ENCODE measurements at places on chromosomes 16 and 17.
A peak's percentile ranks its signal among the peaks of the same experiment; 100 is the strongest.

- DNase-seq: no peak
Measured at GRCh38 chr17:74584292-74585060, 7.6 kb downstream of the CD300LD start.

DNA sequence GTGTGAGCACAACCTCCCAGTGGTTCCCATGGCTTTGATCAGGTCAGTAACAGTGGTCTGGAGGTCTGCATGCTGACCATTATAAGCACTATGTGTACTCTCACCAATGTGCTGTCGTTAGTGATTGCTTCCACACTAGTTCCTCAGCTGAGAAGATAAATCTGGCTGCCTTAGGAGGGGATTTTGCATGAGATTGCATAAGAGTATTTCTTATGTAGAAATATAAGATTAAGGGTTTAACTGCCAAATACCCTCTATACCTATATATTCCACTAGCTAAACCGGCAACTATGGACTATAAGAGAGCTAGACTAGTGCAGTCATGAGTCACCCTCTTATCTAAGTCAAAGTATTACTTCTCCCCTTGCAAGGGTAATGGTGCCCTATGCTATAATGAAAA, 580.2 kb downstream of the CDH11 start:
- no peak for DNase-seq

DNA sequence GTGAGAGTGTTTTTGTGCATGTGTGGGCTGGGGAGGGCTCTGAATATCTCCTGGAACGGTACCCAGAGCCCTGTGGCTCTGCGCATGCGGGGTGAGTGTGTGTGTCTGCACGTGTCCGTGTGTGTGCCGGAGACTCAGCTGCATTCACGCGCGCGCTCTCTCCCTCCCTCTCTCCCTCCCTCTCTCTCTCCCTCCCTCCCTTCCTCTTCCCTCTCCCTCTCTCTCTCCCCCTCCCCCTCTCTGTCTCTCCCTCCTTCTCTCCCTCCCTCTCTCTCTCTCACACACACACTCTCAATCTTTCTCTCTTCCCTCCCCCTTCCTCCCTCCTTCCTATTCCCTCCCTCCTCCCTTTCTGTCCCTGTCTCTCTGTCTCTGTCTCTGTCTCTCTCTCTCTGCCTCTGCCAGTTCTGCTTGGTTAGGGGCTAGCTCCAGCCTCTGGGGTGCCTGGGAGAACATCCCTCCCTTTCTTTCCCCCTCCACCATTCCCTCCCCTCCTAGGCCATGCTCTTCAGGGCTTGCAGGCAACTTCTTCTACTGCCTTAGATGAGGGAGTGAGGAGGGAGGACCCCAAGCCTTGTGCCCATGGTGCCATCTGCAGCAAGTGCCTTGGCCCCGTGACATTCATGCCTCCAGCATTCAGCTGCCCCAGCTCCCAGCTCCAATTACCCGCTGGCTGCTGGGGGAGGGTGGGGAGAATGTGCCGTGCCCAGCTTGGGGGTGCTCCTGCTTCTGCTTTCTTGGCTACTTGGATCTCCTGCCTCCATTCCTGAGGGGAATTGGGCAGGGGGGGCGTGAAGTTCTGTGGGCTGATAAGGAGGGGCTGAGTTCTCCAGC, 6.4 kb downstream of the THRA start:
- DNase-seq: peak; percentile 86

DNA sequence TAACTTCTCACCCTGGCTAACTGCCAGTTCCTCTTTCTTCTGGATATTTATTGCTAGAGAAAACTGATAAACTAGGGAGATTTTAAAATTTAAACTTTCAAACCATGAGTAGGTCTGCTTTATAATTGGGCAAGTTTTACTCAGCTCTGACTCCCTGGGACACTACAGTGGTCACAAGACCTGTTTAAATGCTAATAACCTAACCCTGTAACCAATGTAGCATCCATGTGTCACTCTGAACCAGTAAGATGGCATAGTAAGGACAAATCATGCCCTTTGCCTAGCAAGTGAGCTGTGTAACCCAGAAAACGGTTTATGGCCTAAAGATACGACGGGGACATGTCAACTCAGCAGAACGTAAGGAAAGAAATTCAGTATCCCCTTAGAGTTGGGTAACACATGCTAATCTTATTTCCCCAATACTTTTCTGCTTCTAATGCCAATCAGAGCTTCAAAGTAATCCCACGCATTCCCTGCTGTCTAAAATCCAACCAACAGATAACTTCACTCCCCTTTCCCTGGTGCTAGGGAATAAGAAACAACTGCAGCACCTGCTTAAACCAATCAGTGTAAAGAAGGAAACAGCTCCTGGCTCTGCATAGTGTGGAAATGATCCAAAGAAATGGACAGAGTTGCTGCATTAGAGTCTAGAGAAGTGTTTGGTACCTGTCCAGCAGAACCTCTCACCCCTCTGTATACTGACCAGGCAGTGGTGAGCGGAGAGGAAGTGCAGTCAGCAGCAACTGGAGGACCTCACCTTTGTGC, 85.7 kb downstream of the NCOR1 start:
- no peak for DNase-seq

DNA sequence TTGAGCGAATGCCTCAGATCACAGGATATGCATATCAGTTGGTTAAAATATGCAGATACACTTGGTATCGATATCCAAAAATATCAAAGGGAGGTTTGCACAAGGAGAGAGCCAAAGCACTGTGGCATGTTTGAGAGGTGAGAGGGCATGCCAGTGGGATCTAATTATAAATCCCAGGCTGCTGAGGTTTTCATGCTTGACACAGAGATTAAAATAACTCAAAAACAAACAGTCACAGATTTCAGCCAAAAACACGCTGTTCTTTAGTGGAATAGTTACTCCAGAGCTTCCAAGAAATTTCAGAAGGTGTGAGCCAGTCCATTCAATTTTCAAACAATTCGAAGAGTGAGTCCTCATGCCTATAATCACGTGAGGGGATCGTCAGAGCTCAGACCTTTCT, 477.9 kb downstream of the SOX9 start:
- no peak for DNase-seq

DNA sequence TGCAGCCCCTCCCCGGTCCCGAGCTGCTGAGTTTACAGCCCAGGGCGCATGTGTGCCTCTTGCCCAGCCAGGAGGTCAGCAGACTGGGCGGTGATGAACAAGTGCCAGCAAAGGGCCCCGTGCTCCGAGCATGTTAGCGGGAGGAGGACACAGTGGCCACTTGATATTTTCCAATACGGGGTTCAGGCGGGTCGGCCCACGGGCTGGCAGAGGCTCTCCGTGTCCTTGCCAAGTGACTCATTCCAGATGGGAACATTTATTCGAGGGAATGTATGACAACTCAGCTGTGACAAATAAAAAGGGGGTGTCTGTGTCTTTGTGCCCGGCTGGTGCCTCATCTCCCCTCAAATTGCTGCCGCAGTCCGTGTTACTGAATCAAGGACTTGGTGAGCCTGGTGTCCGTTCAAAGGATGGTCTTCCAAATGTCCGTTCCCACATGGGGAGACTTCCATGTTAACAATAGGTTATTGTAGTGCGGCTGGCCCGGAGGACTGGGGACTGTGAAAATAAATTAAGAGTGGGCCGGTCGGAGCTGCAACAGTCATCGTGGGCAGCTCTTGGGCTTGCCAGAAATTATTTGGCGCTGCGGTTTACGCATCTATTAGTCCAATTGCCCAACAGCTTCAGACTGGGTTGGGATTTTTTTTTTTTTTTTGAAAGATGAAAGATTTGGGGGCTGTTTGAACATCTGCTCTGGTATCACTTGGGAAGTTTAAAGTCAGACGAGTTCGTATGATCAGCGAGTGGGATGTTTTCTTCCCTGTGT, 174.0 kb upstream of the CIBAR2 start:
- no peak for DNase-seq

DNA sequence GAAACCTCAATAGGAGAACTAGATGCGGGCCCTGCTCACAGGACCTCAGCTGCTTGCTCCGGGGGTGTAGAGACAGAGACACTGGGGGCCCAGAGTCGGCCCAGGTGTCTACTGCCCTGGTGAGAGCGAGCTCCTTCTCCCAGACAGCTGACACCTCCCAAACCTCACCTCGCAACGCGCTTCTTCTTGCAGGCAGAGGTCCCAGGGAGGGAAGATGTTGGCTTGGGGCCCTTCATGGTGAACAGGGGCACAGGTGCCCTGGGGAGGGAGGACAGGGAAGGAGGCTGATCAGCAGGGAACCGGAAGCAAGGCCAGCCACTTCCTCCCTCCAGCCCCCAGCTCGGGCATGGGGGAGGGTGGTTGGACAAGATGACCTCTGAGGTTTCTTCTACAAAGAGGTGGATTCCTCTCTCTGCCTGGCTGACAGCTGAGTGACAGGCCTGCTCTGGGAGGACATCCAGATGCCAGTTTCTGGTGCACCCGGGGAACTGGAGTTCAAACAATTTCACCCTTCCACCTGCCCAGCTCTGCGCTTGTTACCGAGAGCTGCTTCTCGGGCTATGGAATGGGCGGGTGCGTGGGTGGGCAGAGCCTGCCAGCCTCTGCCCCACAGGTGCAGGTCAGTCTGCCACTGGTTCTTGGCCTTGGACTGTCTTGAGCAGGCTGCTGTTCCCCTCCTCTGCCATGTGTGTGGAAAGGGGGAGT, 11.7 kb upstream of the GFAP start:
- no peak for DNase-seq
